ENCODE measurements at places on chromosomes 11 and 22. TPM values are rescaled to one million over a fixed set of nuclear protein-coding genes. Genes with fewer than 3 reads are reported as not detected.

Gene CENPM
- 30.4 TPM for polyA plus RNA-seq

Gene P2RY2
- polyA plus RNA-seq, result 0.15 TPM

DNA sequence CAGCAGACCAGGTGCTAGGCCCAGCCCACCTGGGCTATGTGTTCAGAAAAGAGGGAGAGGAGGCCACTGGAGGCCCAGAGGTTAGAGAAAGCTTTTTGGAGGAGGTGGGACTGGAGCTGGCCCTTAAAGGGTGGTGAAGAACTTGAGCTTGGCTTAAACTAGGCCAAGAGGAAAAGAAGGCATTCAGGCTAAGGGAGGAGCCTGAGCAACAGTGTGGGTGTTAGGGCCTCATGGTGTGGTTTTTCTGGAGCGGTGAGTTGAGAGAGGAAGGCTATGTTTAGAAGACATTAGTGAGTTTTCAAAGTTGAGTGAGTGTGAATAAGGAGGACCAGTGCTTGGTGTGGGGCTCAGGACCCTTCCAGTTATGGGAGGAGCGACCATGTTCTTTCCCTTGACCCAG lies 6.2 kb downstream of the TAF6L start:
- no peak for DNase-seq

GRCh38 chr11:134469627-134470026 lies 57.6 kb upstream of the B3GAT1 start:
- DNase-seq, result no peak

Gene PRR33
- not detected for polyA plus RNA-seq

Gene APLNR
- not detected for polyA plus RNA-seq

DNA sequence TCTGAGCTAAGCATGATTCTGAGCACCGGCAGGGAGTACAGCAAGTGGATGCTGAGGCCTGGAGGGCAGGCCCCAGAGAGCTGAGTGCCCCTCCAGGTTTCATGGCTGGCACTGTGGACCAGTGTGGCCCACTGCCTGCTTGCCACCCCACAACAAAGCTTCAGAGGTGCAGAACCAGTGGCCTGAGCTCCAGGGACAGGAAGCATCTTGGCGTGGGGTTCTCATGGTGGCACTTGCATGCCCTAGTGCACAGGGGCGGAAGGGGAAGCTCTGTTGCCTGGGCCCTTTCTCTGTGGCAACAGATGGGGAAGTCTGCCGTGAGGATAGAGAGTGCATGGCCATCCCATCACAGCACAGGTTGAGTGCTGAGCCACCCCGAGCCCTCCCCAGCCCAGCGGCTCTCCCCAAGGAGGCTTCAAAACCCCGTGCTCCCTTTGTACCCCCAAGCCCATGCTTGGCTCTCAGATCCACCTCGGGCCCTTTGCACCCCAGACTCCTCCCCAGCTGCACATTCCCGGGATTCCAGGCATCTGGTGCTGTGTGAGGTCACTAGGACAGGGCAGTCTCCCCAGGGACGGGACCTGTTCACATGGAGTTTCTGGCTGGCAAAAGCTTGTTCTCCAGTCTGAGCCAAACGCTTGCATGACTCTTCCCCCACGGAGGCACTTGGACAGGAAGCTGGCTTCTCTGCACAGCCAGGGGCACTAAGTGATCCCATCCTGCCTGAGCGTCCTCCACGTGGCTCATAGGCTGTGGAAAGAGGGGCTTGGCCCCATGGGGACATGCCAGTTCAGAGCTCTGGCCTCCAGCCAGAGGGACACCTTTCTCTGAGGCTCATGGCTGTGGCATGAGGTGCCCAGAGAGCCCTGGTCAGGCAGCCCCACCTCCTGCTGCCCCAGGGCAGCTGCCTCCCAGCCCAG lies 4.2 kb downstream of the SLC25A1 start:
- DNase-seq, result no peak

GRCh38 chr11:61032824-61033223 lies 61.3 kb downstream of the CD6 start:
- no peak for DNase-seq

DNA sequence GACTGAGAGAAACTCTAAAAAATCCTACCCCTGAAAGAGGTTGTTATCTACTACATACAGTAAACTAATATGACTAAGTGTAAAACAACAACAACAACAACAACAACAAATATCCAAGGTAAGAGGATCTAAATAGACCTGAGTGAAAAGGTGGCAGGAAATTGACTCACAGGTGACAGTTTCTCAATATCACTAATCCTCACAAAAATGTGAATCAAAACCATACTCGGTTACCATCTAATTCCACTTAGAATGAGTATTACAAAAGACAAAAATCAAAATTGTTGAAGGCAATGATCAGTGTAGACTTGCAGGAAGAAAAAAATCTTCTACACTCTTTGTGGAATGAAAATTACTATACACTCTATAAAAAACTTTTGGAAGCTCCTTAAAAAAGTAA lies 17.5 kb downstream of the RGL4 start:
- no peak for DNase-seq

Gene GSTT2B
- 3.6 TPM for polyA plus RNA-seq

DNA sequence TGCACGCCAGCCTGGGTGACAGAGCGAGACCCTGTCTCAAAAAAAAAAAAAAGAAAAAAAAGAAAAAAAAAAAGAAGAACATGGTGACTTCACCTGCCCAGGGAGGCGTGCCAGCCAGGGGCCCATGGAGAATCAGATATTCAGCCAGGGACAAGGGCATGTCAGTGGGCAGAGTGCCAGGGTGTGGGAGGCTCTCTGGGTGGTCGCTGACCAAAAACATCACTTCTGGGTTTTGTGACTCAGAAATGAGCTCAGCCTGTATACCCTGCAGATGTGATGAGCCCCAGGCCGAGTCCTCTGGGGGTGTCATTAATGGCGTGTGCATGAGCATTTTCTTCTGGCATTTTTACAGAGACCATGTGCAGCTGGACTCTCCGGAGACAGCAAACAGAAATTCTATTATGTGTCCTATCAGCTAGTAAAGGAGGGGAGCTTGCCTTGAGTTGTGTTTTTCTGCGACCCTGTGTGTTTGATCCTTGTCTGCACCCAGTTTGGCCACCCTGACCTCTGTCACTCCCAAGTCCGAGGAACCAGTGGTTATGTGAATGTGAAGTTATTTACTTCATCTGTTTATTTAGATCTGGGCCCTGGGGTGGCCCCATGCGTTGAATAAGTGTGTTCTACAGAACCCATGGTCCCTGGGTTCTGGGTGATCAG lies 53.6 kb downstream of the BCR start:
- no peak for DNase-seq

- DNase-seq, result no peak
These were observed 69.7 kb downstream of the SNX19 start for GRCh38 chr11:130846606-130847005.

Gene CCDC15
- polyA plus RNA-seq, result 1.3 TPM

Gene HTR3B
- not detected for polyA plus RNA-seq

DNA sequence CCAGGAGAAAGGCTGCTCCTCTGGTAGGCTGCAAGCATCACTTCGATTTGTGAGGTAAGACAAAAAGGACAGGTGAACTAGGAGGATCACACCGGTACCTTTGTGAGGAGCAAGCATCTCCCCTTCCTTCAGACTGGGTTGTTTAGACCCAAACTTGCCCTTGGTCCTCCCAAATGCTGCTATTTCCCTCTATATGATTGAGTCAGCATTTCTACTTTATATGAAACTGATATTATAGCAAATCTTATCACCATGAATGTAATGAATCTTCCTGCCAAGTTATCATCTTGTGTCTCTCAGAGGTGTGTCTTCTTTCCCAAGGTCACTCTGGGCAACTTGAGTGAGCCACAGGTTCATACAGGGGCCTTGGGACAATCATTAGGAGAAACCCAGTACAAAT lies 61.0 kb downstream of the KIRREL3 start:
- DNase-seq, result no peak

GRCh38 chr11:118634431-118635236 lies 27.2 kb downstream of the PHLDB1 start:
- no peak for DNase-seq

- no peak for DNase-seq
These were observed 39.9 kb downstream of the SGSM3 start for GRCh38 chr22:40410272-40410671.

DNA sequence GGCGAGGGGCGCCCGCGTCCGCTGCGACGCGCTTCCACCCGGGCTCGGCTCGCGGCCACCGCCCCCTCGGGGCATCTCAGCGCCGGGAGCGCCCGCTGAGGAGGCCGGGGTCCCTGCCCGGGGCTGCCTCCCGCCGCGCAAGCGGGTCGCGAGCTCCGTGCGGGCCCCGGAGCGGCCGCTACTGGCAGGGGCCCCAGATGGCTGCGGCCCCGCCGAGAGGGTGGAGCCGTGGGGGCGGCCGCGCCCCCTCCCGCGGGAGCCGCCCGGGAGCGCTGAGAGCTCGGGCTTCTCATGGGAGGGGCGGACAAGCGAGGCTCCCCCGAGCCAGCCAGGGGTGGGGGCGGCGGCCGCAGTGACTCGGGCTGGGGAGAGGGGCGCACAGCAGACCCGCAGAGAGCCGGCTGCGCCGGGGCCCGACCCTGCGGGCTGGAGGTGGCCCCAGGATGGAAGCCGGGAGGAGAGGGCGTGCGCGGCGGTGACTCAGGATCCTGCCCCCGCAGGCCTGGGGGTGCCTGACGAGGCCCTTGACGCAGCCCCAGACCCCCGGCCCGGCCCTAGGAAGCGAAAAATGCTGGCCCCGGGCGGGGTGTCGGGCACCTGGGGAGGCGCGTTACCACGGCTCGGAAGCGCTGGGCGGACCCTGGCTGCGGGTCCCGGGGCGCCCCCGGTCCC lies 603 bp upstream of the ZFTA start:
- DNase-seq, result no peak

DNA sequence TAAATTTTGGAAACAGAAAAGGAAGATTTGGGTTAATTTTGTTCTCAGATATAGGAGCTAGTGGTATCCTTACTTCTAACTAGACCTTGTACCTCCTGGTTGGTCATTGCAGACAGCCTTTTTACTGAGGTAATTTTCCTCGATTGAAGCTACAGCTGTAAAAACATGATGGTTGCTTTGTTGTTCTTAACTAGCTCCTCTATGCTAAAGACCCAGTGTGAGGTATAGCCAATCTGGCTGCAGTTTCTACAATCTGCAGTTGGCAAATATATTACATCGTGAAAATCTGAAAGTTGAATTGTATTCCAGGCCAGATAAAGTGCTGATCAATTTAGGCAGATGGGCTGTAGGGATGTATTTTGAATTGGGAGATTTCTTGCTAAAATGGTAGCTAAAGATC lies 116.5 kb downstream of the AASDHPPT start:
- DNase-seq, result no peak

- DNase-seq, result no peak
These were observed 23.4 kb upstream of the HEPHL1 start for GRCh38 chr11:93997741-93998140.

- DNase-seq, result peak; percentile 93
These were observed 46.4 kb downstream of the RCN1 start for GRCh38 chr11:32137263-32137662.

GRCh38 chr11:95486466-95486865 lies 255.5 kb upstream of the SESN3 start:
- no peak for DNase-seq

DNA sequence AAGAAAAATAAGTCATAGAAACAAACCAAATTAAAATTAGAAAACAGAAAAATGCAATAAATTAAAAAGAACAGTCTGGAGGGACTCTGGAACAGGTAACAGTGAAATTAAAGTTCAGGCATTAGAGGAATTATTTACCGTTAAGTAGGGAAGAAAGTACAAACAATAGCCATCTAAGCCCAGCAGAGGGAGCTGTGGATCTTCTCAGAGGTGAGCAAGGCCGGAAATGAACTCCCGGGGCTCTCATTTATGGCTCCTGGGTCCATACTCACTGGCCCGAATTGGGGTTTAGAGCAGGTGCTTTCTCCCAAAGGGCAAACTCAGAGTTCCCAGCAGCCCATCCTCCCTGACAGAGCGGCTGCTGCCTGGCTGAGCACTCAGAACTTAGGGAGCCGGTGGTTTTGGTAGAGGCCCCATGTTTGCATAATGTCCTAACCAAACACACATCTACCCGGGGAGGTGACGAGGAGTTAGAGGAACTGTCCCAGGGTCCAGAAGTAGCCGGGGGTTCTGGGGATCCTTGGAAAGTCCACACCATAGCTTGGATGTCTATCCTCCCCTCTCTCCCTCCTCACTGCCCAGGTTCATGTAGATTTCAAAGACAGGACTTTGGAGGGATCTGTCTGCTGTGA lies 87.8 kb upstream of the VPREB1 start:
- no peak for DNase-seq

Gene MS4A6A
- not detected for polyA plus RNA-seq

DNA sequence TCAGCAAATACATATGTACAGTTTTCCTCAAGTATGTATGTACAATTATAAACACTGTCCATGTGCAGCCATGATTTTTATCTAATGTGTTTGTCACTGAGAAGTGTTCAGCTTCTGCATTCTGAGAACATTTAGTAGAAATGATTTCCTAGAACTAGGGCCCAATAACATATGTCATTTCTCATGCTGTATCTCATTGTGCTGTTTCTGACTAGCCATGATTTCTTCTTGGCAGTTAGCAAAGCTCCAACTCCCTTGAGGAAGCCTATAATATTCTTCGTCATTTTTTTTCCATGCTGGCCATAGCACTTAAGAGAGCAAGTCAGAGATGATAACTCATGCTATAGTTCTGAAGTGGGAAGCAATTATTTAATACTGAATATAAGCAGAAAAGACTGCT lies 187.8 kb downstream of the DDX10 start:
- DNase-seq, result no peak

DNA sequence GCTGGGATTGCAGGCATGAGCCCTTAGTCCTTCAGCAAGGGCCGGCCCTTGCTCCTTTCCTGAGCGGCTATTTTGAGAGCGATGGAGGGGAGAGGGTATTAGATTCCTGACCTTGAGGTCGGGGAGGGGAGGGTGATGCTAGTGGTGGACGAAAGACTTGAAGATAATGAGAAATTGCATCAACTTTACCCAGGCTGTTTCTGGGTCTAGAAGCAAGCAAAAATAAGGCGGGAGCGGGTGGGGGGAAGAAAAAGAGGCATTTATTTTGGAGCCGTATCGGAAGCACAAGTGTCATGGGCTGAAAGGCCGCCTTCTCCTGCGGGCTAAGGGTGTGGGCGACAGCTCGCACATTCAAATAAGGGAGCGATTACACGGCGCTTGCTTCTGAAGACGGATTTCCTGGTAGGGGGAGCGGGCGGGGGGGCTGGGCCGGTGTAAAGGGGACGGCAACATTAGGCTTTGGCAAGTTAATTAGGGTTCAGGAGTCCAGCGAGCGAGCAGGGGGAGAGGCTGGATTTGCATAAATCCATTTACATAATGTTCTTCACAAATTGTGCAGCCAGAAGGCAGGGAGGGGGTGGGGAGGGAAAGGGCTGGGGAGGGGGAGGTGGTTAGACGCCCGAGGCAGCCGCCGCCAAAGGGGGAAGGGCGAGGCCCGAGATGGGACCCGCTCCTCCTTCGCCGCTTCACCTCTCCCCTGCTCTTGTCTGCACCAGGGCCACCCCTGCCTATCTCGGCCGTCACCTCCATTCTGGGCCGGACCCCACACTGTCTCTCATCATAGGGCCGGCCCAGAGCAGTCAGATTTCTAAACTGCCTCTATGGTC lies 245.9 kb downstream of the MIAT start:
- no peak for DNase-seq

Measured in BJ (cell line).